ENCODE measurements at places on chromosomes 4 and X. TPM values are rescaled to one million over a fixed set of nuclear protein-coding genes. Genes with fewer than 3 reads are reported as not detected.

DNA sequence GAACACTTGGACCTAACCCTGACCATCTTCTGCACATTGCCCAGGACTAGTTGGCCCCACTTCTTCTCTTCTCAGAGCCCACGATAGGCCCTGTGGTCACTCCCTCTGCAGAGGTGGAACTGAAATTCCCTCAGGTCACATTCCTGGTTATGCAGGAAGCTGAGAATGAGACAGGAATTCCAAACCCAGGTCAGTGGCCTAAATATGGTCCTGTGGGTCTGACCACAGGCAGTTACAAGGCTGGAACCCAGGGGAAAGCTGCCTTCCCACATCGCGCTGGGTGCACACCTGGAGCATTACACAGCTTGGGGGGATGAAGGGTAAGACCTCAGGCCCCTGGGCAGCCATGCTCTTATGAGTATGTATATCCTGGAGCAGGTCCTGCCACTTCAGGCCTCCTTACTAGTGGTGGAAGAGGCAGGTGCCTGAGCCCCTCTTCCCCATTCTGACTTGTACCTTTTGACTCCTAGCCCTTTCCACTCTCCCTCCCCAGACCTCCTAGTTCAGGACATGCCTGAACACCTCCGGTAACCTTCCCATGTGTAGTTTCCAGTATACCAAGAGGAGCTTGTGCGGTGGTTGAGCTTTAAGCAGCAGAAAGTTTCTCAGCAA is 173.5 kb downstream of the ASMT start:
- DNase-seq: no peak

- no peak for DNase-seq
Measured at GRCh38 chr4:94833394-94833793, 75.6 kb downstream of the BMPR1B start.

DNA sequence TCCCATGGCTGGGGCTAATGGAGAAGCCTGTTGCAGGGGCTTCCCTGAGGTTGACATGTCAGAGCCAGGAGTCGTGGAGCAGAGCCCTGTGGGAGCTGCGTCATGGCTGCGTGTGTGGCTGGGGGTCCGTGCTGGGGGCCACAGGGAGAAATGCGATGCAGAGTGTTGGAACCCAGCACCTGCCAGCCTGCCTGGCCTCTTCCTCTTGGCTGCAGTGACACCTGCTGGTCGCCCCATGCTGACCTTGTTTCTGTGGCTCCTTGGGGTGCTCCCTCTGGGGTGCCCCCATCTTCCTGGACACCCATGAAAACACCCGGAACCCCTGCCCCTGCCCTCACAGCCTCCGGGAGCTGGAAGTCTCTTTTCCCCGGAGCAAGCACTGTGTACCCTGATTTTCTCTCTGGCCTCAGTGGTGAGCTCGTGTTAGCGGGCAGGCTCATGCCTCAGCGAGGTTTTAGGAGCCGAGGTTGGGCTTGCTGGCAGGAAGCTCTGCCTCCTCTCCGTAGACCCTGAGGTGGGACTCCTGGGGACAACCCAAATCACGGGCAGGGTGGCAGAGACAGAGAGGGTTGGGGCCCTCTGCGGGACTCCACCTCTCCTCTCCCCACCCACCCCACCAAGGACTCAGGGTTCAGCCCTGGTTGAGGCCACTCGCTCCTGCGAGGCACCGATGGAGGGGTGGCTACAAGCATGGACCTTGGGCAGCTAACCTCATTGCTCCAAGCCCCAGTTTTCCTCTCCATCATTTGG is 103.7 kb downstream of the SORCS2 start:
- peak; percentile 95 for DNase-seq

DNA sequence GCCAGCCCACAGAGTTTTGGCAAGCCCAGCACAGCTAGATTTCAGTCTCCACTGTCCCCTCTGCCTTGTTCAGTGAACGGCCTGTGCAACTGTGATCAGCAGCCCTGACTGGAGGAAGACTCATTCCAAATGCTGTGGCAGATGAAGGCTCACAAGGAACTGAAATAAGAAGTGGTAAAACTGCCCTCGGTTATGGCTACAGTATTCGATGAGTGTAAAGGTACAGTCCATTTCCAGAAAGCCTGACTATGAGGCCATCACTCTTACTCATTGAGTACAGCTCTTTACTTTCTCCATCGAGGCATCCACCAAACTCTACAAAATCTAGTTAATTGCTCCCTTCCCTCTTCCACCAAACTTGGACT is 69.1 kb downstream of the RHOH start:
- no peak for DNase-seq

DNA sequence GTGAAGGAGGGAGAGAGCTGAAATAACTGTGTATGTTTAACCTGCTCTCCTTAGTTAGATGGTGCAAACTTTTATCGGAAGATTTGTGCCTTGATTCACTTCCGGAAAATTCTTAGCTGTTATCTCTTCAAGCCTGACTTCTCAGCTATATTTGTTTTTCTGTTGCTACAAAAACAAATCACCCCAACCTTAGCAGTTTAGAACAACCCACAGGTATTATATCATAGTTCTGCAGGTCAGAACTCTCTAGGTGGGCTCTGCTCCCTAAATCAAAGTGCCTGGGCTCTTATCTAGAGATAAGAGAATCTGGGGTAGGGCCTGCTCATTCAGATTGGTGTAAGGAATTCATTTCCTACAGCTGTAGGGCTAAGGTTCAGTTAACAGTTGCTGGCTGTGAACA is 15.1 kb upstream of the CEP135 start:
- DNase-seq: no peak

Gene MAML3
- total RNA-seq: 0.72 TPM

DNA sequence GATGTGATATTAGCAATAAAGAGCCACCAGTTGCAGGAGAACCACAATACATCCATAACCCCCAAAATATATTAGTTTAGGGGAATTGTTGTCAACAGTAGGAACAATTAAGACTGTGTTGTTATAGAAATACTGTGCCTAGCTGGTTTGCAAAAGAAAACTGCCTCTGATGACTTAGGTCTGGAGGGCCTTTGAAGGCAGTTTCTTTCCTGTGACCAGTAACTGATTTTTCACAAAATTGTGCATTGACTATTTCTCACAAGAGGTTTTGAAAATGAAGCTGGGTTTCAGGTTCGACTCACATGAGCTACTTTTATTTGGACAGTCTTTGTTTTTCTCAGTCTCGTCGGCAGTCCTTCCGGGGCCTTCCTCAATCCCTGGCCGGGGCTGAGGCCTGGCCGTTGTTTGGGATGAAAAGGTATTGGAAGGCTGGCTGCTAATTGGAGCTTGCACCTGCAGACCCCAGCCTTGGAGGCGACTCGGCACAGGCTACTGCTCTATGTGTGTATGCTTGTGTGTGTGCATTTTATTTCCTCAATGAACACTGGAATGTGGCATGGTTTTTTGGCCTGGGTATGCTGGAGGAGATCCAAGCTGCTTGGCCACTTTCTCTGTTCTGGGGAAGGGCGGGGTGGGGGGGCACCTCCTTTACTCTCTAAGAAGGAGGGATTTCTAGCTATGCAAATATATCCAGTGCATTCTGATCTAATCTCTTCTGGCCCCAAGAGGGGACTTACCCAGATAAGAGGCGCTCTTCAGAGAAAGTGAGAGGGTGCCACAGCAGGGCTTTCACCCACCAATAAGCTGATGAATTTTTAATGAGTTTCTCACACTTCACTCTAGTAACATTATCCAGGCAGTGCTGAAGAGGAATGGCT is 49.5 kb upstream of the LNX1 start:
- no peak for DNase-seq

Gene UCHL1
- 348 TPM for total RNA-seq

- peak; percentile 48 for DNase-seq
Measured at GRCh38 chr4:128571747-128572146, 237.8 kb upstream of the JADE1 start.

GRCh38 chr4:82710197-82710929 is 88.2 kb downstream of the SCD5 start:
- no peak for DNase-seq

- DNase-seq: no peak
Measured at GRCh38 chrX:10926404-10926803, 184.7 kb upstream of the HCCS start.

Data from osteoblast (primary cell).